ENCODE measurements at places on chromosomes 16 and 17.

- DNase-seq, result no peak
Observed at GRCh38 chr16:17302214-17302613, 168.5 kb downstream of the XYLT1 start.

- no peak for DNase-seq
Observed at GRCh38 chr16:49964973-49965372, 60.1 kb upstream of the CNEP1R1 start.

GRCh38 chr17:76458580-76459490, 5.9 kb upstream of the UBE2O start:
- DNase-seq, result no peak

GRCh38 chr17:46108550-46109110, 84.6 kb downstream of the KANSL1 start:
- no peak for DNase-seq
